ENCODE measurements at places on chromosomes 13 and 19. TPM values are rescaled to one million over a fixed set of nuclear protein-coding genes. Genes with fewer than 3 reads are reported as not detected.

GRCh38 chr13:45468635-45469034 is 3.9 kb downstream of the COG3 start:
- no peak for DNase-seq

GRCh38 chr19:33528404-33528803 is 6.8 kb upstream of the PEPD start:
- no peak for DNase-seq

DNA sequence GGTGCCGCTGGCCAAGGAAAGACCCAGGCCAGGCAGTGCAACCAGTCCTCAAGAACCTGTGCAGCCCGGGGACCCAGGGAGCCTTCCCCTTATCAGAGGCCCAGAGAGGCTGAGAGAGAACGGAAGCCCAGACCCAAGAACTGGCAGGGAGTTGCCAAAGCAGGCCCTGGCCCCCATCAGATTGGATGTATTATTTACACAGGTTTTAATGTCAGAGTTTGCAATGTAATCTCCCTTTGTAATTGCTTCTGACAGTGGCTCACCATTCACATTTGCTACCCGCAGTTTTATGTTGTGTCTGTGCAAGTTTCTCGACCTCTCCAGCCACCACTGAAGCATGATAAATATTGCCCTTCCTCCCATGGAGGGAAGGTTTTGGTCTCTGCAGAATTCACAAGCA is 660.9 kb downstream of the LIG4 start:
- DNase-seq: no peak

The NLRP7 gene
- not detected for total RNA-seq

- DNase-seq: no peak
These were observed 1.6 kb upstream of the KLK10 start for GRCh38 chr19:51020988-51021651.

- DNase-seq: no peak
These were observed 36.2 kb downstream of the ATP12A start for GRCh38 chr13:24716446-24716845.

DNA sequence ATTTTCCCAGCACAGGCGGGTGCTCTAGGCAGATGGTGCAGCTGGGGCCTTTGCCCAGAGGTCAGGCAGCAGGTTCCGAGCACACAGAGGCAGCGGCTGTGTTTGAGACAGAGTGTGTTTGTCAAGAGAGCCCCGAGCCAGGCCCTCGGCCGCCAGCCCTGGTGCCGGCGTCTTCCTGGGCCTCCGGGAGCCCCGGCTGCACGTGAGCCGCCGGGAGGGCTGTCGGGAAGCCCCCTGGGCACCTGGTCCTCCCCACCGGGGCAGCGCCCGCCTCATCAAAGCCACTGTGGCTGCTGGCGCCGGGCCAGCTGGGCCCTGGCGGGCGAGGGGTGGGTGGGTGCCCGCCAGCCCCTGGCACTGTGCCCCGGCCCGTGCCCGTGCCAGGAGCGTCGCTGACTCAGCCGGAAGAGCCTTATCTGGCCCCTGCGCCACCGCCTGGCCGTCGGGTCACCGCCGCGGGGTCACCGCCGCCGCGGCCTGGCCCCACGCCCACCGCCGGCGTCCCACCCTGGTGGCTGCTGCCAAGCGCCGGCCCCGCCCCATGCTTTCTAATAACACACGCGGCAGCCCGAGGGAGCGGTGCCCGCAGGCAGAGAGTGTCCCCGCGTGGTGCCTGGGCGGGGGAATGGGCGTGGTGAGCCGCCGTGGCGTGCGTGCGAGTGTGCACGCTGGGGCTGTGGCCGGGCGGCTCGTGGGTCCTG is 14.9 kb downstream of the ARID3A start:
- DNase-seq: no peak

The NOVA2 gene
- total RNA-seq: 10.9 TPM

GRCh38 chr19:21256722-21257121 is 72.5 kb downstream of the ZNF708 start:
- DNase-seq: no peak

The LILRB4 gene
- total RNA-seq: 36.7 TPM

DNA sequence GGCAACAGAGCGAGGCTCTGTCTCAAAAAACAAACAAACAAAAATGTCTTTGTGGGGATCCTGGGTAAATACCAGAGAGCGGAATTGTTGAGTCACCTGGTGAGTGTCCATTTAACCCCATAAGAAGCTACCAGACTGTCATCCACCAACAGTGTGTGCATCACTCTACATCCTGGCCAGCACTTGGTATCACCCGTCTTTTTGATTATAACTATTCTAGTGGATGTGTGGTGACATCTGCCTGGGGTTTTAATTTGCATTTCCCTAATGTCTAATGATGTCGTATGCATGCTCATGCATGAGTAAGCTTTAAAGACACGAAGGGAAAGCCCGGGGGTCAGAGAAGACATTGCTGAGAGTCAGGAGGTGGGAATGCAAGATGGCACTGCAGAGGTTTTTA is 126.7 kb upstream of the MRI1 start:
- no peak for DNase-seq

GRCh38 chr13:44365008-44365407 is 8.6 kb upstream of the SERP2 start:
- DNase-seq: no peak

The KASH5 gene
- not detected for total RNA-seq

- DNase-seq: no peak
These were observed 6.8 kb upstream of the GRIN3B start for GRCh38 chr19:993361-993830.

GRCh38 chr13:41182231-41182630 is 12.1 kb downstream of the KBTBD7 start:
- DNase-seq: no peak

- DNase-seq: no peak
These were observed 122.8 kb upstream of the KLF12 start for GRCh38 chr13:74256969-74257368.

The ZNF575 gene
- total RNA-seq: not detected

The TGDS gene
- 21.3 TPM for total RNA-seq

DNA sequence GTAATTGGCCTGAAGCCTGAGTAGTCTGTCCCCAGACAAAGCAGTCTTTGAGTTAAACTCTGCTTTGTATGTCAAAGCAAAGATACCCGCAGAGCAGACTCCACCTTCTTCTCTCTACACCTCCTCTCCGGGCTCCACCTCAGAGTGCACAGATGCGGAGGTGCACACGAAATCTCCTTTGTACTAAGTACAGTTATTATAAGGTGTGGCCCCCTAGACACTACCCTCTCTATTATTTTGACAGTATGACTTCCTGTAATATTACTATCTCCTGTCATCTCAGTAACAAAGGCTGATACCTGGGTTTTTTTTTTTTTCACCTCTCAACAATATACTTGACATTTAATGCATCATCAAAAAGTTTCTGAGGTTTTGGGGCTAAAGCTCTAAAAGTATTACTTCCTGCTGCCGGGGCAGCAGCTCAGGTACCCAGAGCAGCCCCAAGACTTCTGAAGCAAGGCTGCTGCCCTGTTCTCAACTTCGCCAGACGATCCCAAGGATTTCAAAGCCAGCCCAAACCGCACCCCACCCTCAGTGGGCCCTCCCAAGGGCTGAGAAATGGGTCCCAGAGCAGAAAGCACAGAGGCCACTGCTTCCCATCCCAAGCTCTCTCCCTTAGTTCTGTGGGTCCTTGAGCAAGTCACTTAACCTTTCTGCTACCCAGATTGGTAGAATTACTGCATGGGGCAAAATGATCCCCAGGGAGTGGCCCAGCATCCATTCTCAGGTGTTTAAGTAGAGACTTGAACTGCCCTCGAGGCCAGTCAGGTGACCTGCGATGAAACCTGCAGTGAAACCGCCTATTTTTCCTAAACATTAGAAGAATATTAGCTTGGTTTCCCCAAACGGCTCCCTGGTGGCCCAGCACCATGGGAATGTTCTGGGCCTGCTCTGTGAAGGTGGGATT is 180.6 kb downstream of the FOXO1 start:
- DNase-seq: no peak

Measured in omental fat pad (tissue), 4 donors.